ENCODE measurements at places on chromosomes 5 and 9.
A peak's percentile ranks its signal among the peaks of the same experiment; 100 is the strongest.

- DNase-seq = no peak
These were observed 2.9 kb downstream of the SPTAN1 start for GRCh38 chr9:128555180-128555721.

DNA sequence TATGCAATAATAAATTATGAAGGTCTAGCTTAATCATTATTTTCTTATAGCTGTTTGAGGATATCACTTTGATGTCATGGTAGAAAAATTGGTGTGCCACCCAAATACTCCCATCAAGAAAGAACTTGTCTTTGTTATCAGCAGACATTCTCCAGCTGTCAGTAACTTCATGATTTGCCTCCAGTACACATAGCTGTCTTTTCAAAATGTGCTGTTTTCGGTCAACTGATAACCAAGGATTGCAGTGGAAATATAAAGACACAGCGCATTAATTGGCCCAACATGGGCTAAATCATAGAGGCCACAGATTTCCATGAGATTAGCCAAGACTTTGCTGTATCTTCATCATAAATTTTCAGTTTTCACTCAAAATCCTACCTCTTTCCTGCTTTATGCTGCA lies 993.5 kb upstream of the SEMA6A start:
- DNase-seq = no peak

GRCh38 chr5:176408590-176408989 lies 7.7 kb downstream of the CLTB start:
- no peak for DNase-seq

DNA sequence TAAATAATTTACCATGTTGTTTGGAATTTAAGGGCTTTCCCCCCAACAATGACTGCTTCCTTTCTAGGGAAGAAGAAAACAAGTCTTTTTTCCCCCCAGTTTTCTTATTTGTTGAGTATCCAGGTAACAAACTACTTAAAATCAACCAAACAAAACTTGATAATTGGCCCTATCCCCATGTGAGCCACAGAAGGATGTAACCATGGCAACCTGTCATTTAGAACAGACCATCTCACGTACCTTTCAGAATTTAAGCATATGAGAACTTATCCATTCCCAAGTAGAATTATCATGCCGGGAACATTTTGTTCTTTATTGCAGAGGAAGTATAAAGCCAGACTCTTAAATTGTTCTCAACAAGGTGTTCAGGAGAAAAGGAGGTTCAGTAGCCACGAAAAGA lies 392.3 kb downstream of the CETN3 start:
- DNase-seq = no peak

DNA sequence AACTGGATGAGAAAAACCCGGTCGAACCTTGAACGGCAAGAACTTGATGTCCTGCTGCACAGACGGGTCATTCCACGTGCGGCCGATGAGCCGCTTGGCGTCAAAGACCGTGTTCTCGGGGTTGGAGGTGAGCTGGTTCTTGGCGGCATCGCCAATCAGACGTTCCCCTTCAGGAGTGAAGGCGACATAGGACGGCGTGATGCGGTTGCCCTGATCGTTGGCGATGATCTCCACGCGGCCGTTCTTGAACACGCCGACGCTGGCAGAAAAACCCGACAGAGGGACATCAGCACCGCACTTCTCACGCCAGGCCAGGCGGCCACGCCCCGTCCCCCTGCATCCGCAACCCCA lies 519 bp downstream of the HSPA5 start:
- peak; percentile 49 for DNase-seq

DNA sequence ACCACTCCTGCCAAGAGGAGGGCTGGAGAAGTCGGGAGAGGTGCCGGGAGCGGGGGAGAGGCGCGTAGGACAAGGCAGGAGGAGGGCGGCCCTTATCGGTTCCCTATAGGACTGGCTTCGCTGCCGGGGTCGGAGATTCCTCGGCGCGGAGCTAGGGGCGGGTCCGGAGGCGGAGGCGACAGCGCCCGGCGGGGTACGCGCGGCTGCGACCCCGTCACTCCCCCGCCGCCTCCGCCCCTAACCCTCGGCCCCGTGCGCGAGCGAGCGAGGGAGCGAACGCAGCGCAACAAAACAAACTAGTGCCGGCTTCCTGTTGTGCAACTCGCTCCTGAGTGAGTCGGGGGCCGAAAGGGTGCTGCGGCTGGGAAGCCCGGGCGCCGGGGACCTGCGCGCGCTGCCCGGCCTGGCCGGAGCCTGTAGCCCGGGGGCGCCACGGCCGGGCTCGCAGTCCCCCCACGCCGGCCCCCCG lies 2.0 kb downstream of the GLIS3 start:
- DNase-seq = peak; percentile 7

DNA sequence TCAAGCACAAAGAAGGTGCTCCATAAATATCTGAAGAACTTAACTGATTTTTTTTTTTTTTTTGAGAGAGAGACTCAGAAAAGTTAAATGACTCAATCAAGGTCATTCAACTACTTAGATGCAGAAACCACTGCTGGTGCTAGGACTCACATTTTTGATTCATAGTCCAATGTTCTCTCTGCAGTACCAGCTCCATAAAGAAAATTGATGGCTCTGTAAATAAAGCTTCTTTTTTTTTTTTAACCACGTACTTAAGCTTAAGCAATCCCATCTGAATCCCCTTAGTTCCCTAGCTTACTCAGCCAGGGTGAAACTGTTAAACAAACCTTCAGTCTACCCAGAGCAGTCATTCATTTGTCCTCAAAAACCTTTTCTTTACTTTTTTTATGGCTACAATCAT lies 657.0 kb upstream of the WWC1 start:
- no peak for DNase-seq

DNA sequence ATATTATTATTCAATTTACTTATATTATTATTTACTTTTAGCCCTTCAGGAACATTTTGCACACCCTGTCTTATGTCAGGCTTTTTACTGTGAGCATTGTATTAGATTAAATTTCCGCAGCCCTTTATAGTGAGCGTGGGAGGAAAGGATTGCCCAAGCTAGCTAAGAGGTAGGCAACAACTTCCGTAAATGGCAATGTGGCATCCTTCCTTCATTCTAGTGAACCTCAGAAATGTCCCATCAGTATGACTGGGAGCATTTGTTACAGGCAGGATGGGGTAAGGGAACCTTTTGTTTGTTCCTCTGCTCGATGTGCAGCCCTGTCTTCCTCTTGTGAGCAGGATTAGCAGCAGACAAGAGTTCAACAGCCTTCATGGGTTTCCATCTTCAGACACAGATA lies 6.2 kb upstream of the CD180 start:
- no peak for DNase-seq

DNA sequence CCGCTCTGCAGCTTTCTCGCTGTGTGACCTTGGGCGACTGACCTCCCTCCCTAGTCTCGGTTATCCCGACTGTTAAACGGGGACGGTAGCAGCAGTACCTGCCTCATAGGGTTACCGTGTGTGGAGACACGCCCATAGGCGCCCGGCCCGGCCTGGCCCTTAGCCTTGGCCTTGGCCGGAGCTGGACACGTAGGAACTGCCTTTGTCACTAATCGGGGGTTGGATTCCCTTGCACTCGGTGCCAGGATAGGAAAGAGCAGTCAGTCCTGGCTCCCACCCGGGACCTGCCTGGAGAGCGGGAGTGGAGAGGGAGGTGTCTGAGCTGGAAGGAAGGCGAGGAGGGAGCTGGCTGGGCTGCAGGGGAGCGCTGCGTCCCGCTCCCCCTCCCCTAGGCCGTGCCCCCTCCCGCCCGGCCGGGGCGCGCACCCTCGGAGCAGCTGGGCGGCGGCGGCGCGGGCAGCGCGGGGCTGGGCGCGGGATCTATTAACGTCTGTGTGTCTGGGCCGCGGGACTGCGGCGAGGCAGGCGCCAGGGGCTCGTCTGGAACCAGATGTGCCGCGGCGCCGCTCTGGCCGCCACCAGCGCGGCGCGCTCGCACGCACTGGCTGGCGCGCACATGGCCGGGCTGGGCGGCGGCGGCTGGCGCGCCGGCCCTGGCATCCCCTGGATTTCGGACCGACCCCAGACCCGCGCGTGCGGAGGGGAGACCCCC lies 31.7 kb downstream of the PRRX2 start:
- DNase-seq = no peak

- DNase-seq = no peak
These were observed 112.7 kb downstream of the NR6A1 start for GRCh38 chr9:124658165-124659017.

- no peak for DNase-seq
These were observed 114.4 kb downstream of the MAST4 start for GRCh38 chr5:66710557-66711088.

DNA sequence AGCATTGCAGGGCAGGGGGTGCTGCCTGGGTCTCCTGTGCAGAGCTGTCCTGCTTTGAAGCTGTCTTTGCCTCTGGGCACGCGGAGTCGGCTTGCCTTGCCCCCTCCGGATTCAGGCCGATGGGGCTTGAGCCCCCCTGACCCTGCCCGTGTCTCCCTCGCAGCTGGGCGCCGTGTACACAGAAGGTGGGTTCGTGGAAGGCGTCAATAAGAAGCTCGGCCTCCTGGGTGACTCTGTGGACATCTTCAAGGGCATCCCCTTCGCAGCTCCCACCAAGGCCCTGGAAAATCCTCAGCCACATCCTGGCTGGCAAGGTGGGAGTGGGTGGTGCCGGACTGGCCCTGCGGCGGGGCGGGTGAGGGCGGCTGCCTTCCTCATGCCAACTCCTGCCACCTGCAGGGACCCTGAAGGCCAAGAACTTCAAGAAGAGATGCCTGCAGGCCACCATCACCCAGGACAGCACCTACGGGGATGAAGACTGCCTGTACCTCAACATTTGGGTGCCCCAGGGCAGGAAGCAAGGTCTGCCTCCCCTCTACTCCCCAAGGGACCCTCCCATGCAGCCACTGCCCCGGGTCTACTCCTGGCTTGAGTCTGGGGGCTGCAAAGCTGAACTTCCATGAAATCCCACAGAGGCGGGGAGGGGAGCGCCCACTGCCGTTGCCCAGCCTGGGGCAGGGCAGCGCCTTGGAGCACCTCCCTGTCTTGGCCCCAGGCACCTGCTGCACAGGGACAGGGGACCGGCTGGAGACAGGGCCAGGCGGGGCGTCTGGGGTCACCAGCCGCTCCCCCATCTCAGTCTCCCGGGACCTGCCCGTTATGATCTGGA lies 2.7 kb downstream of the CEL start:
- DNase-seq = no peak

GRCh38 chr5:129392681-129393080 lies 67.4 kb upstream of the ADAMTS19 start:
- DNase-seq = no peak

DNA sequence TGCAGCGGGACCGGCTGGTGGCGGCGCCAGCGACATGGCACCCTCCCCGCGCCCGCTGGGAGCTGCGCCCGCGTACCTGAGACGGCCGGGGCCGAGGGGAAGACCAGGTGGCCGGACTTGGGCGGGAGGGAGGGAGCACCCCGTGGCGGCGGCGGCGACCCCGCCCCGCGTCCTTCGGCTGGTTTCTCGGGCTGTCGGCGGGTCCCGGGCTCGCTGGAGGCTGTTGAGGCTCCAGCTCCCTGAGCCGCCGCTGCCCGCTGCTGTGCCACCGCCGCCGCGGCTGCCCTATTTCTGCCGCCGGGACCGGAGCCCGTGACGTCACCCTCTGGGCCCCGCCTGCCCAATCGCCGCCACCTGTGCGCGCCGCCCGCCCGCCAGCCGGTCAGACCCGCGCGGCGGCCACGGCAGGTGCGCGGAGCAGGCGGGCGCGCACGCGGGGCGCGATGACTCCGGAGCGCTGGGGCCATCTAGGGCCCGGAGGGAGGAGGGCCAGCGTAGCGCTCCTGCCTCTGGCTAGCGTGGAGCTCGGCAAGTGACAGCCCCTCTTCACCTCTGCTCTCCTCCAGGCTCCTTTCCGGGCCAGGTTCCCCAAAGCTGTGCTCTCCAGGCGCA lies at the start of gene FSTL4:
TSS of gene FSTL4 (minus strand) at position 293 of the 612 bp plus-strand sequence.
- DNase-seq = peak; percentile 6

- no peak for DNase-seq
These were observed 251.6 kb upstream of the RGMB start for GRCh38 chr5:98521821-98522220.

- DNase-seq = no peak
These were observed 70.9 kb upstream of the KLF9 start for GRCh38 chr9:70485273-70485858.

DNA sequence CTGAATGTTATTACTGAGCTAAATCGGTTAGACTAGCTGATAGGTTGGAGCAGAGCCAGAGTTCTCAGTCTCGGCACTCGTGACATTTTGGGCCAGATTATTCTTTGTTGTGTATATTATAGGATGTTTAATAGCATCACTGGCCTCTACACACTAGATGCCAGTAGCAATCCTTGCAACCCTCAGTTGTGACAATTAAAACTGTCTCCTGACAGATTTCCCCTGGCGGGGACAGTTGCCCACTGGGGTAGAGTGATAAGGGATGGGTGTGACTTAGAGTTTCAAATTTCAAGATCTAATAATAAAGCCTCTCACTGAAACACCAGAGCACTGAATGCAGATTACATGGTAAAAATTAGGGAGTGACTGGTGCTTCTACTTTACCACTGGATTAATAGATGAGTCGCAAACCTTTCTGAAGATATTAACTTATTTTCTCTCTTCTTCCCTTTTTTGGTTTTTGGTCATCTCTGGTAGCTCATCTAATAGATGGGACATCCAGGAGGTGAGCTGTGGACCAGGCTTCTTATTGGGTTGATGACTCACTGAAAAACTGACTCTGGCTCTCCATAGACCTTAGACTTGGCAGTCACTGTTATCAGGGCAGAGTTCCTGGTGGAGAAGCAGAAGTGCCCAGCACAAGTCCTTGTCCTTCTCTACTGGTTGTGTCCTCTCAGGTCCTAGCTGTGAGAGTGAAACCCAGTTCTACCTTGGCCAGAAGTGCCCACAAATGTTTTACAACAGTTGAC lies 150.3 kb downstream of the UNC13B start:
- no peak for DNase-seq

- no peak for DNase-seq
These were observed 116.6 kb upstream of the ADAMTSL1 start for GRCh38 chr9:18357321-18357720.

DNA sequence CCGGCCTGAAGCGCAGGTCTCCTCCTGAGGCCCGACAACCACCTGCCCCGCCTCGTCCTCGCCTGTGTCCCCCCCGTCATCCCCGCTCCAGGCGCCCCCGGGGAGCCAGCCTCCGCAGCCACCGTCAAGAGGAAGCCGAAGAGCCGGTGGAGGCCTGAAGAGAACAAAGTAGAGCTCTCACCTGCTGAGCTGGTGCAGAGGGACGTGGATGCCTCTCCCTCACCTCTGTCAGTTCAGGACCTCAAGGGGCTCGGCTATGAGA lies 169.9 kb downstream of the HINT1 start:
- no peak for DNase-seq

DNA sequence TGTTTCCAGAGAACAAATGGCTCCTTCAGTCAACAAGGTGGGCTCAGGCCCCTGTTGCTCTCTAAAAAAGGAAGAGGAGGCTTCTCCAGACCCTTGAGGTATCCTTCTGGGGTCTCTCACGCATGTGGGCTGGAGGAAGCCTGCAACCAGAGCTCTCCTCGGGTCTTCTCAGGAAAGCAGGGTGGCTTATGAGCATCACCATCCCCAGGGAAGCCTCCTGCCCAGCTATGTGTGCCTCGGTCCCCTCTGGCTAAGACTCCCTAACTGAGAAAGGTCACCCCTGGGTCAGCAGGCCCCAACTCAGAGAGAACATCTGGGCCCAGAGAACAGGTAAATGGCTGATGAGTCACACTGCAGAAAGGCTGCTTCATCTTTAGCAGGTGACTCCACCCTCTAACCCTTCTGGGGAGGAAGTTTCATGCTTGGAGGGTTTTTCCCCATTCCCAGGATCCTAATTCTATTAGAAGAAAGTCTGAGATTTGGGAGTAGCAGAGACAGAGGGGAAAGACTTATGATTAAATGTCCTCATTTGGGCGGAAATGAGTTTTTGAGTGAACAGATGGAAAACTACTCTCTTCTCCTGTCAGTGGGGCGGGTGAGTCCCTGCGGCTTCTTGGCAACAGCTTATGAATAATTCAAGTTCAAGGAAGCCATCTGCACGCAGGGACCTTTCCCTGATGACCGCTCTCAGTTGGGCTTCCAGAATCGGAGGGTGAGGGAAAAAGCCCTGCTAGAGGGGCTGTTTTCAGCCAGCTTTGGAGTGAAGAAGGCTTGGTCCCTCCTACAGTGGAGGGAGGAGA lies 41.9 kb downstream of the TGFBI start:
- DNase-seq = no peak
